ENCODE measurements at places on chromosomes 5 and 9. TPM values are rescaled to one million over a fixed set of nuclear protein-coding genes. Genes with fewer than 3 reads are reported as not detected.

DNA sequence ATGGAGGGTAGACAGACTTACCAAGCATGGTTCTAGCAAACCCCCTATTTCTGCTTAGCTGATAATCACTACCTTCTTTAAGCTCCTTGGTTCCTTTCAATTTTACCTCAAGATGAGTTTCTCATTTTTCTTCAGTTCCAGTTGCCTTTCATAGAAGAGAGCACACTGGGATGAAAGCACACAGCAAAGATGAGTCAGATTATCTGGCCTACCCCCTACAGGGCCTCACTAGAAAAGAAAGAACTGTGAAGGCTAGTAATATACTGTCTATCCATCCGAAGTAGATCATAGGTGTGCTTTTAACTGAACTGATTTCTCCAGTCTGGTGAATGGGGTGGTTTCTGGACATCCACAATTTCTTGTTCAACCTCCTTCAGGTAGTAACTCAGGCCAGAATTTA lies 122.5 kb downstream of the TRPM3 start:
- no peak for DNase-seq

DNA sequence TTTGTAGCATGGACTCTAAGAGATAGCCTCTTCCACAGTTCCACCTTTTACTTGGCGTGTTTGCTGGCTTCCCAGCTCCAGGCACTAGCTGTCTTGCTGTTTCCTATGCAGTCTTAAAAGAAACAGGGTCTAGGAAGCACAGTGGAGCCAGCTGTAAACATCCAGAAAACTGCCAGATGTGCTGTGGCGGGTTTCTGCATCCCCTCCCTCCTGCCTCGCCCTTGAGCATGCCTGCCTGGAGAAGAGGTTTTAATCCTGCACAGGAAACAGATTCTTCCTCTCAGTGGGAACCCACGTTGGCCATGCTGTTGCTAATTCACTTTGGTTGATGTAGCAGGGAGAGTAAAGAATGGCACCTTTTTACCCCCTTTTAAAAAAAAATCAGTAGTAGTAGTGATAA lies 121.3 kb downstream of the RPS23 start:
- no peak for DNase-seq

GRCh38 chr5:144130306-144130705 lies 40.2 kb downstream of the YIPF5 start:
- DNase-seq: no peak

- DNase-seq: no peak
Measured at GRCh38 chr5:157552650-157553049, 22.9 kb downstream of the ADAM19 start.

- DNase-seq: peak; percentile 82
Measured at GRCh38 chr5:177390363-177391300, 6.4 kb downstream of the SLC34A1 start.

DNA sequence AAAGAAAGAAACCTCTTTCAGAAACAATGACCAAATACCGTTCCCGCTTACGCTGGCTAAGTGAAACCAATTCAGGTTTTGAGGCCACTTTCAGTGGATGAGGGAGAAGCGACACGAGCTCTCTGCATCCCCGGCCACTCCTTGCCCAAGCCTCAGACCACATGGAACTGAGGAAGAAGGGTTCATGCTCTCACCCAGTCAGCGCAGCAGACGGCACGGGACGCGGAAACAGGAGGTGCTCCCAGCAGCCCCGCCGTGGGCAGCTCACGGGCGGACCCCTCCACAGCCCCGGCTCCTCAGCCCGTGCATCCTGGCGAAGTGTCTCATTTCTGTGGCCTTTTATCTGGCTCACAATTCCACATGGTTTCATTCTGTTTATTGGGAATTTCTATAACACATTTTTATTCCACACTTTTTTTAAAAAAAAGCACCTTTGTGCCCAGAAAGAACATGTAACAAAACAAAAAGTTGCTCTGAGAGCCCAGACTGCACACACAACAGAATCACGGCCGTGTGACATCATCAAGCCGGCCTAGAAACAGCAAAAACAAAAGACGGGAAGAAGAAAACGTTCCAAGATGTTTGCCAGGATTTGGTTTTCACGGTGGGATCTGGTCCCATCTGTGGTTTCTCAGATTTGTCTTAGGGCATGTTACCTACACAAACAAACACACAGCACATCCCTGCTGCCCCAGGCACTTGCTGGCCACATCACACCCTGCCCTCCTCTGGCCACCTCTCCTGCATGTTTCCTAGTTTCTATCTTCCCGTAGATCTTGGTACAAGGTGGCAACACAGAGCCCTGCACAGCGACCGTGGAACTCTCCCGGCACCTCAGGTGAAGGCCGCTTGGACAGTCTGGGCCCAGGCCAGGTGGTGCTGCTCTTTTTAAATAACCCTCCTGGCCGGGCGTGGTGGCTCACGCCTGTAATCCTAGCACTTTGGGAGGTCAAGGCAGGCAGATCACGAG lies 16.2 kb downstream of the QSOX2 start:
- no peak for DNase-seq

Gene ZNF366
- 8.0 TPM for total RNA-seq

Gene SLC45A2
- not detected for total RNA-seq

DNA sequence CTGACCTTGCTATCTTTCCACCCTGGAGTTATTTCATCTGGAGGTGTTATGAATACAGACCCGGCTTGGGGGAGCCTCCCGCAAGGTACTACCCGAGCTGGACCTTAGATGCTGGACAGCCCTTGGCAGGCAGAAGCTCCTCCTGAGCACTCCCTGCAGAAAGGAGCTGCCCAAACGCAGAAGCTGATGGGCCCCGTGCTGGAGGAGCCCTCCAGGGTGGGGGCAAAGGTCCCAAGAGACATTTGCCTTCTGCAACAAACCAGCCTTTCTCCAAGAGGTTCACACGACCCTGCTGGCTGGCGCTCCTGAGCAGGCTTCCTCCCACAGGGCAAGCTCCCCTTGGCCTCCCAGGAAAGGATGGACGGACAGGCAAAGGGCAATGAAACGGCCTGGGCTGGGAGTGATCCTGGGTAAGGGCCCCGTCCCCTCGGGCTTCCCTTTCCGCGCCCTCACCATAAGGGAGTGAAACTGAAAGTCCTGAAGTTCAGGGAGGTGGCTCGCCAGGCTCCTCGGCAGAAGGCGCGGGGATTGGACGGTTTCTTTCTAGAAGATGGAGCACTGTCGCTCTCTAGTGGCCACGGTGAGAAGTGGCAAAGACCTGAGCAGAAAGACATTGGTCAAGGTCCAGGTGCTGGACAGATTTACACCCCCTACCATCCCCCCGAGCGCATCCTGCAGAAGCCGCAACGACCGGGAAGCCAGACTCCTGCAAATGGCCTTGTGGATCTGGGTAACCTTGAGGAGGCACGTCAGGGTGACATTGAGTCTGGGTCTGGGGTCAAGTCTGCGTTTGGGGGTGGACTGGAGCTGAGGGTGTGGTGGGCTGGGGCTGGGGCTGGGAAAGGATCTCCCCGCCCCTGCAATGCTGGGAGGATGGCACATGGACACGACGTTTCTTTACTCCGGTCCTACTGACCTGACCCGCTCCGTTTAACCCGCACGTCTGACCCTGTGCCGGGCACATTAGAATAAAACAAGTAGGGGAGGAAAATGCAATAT lies 56.4 kb downstream of the NEURL1B start:
- peak; percentile 92 for DNase-seq

GRCh38 chr5:101143526-101143925 lies 240.4 kb upstream of the ST8SIA4 start:
- DNase-seq: no peak

Gene LCN10
- 7.7 TPM for total RNA-seq

Gene CSF2
- total RNA-seq: not detected

GRCh38 chr9:135607401-135608293 lies 31.7 kb downstream of the GLT6D1 start:
- DNase-seq: no peak

DNA sequence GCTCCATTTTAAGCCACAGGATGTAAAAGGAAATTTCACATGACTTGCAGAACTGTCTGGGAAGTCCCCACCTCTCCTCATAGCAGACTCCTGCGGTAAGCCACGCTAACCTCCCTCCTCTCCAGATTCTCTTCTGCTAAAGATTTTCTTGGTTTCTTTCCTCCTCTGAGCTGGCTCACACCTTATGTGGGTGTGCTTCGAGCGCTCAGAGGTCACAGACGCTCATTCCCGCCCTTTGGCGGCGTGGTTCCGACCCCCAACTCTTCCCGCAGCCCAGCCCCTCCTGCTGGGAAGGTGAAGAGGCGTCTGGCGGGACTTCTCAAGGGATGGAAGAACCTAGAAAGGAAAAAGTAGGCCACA lies 32.9 kb upstream of the CDK20 start:
- no peak for DNase-seq

Gene LCN6
- 13.0 TPM for total RNA-seq

DNA sequence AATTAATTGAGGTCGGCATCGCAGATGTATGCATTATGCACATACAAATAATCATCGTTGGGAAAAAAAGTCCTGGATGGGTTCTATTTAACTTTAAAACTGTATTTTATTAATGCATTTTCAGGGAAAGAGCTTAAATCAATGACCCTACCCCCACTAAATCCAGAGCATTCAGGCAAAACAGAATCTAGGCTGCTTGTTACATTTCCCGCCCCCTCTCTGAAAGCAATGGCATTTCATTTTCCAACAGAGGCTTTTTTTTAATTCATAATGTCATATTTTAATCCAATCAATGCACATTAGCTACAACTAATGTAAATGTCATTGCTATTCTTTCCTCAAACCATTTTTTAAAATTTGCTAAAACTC lies 117.4 kb upstream of the GRIA1 start:
- no peak for DNase-seq

- no peak for DNase-seq
Measured at GRCh38 chr9:137031904-137032640, at the start of gene FUT7. TSS of gene FUT7 (minus strand) at chr9:137032088. CDS start at chr9:137031991, 97 bp downstream.

Gene IFNA2
- not detected for total RNA-seq

Gene IFNA6
- total RNA-seq: not detected

Gene WNT8A
- total RNA-seq: not detected

- no peak for DNase-seq
Measured at GRCh38 chr9:38339087-38339486, 53.4 kb upstream of the ALDH1B1 start.

DNA sequence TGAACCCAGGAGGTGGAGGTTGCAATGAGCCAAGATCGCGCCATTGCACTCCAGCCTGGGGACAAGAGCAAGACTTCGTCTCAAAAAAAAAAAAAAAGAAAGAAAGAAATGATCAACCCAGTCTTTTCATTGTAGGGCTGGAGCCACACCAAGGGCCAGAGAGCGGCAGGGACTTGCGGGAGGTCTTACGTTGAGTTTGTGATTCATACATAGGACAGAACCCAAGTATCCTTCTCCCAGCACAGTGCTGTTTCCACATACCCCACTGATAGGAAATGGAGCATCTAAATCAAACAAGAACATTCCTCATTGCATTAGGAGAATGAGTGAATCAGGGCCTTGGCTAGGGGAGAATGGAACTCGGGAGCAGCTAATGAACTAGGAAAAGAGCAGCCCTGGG lies 3.5 kb upstream of the TNIP1 start:
- DNase-seq: no peak

GRCh38 chr9:95588724-95589588 lies 72.2 kb upstream of the PTCH1 start:
- DNase-seq: no peak

DNA sequence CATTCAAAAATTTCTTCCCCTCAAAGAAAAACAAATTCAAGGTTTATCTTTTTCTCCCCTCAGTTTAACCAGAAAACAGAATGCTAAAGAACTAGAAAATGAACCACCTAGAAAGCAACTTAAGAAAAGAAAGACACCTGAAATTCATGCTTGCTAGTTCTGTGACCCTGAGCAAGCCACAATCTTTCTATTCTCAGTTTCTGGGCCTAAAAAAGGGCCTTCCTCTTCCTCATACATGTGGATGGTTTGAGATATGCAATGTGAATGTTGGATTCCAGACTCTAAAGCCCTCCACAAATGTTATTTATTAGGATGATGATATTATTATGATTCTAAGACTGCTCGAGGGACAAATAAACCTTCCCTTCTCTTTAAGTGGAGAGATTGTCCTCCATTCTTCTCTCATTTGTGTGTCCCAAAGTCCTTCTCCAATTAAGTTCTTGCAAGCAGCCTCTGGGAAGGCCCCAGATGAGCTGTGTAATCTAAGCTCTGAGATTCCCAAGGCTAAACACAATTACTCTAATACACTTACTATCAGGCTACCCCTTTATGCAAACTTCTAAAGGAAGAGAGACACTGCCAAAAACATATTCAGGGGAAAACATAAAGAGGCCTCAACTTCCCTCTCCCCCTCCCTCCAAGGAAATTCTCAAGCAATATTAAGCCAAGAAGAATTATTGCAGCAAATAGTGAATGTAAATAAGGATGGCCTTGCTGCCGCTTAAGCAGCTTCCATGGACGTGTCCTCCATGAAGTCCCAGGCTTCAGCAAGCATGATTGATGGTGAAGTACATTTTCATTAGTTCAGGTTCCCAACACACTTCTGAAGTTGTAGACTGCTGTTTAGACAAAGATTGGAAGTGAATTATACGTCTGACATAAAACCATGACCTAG lies 80.2 kb downstream of the PRKACG start:
- no peak for DNase-seq

GRCh38 chr5:78512435-78512834 lies 136.1 kb downstream of the LHFPL2 start:
- DNase-seq: no peak

DNA sequence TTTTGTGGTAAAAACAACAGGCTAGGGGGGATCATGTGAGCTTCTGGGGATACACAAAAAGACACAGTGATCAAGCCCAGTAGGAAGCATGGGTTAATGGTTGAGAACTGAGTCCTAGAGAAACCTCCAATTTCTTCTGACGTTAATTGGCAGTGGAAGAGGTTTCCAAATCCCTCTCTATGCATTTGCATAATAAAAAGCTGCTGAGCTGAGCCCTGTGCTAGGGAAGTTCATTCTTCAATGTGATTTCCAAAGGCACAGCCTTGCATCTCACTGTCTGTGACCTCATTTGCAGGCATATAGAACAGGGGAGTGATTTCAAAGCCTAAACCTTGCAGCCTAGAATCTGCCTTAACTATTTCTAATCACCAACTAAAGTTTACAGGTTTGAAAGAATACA lies 812 bp downstream of the DNAH5 start:
- DNase-seq: no peak

Gene IFNB1
- total RNA-seq: not detected

Gene OLFML2A
- total RNA-seq: 27.5 TPM

- DNase-seq: peak; percentile 60
Measured at GRCh38 chr9:694403-695154, 146.9 kb upstream of the DMRT1 start.

GRCh38 chr5:147669169-147669869 lies 113.2 kb downstream of the JAKMIP2 start:
- DNase-seq: no peak

DNA sequence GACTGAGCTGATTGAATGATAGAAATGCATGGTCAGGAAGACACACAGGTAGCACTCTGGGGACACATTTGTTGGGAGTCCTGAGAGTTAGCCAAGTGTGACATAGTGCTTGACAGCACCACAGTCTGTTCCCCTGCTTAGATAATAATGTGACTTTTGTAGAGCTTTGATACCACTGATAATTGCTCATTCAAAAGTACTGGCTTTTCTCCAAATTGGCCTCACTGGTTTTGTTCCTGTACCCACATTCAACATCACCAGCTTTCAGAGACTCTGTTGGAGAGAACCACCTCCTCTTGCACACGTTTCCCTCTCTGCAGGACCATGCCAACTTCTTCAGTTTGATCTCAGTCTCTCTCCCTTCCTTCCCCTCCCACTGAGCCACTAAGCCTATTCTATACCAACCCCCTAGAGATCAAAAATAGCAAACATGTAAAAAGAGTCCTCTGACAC lies 52.5 kb upstream of the IL7R start:
- DNase-seq: no peak
